ENCODE measurements at places on chromosomes 5 and 9. TPM values are rescaled to one million over a fixed set of nuclear protein-coding genes. Genes with fewer than 3 reads are reported as not detected.

ANKRD18A gene
- total RNA-seq = 0.69 TPM

MEIKIN gene
- not detected for total RNA-seq

LAMC3 gene
- 34.6 TPM for total RNA-seq

FAM169A gene
- 0.49 TPM for total RNA-seq

SHOC1 gene
- total RNA-seq = 0.15 TPM

PAPPA gene
- total RNA-seq = 1.1 TPM

HNRNPH1 gene
- total RNA-seq = 1,930 TPM

SPATA24 gene
- total RNA-seq = 3.0 TPM

PBX3 gene
- 37.6 TPM for total RNA-seq

GRCh38 chr9:22030101-22030598 is 21.0 kb upstream of the CDKN2B start:
- H3K4me1 ChIP-seq = peaks cover 4% of the 10 kb centered on the region
- no peaks in the 10 kb centered on the region for H3K36me3 ChIP-seq
- no peaks in the 10 kb centered on the region for H3K27me3 ChIP-seq
- no peak overlapping the region for H3K4me3 ChIP-seq
- no peak for DNase-seq

- H3K4me3 ChIP-seq = no peak overlapping the region
- H3K4me1 ChIP-seq = no peaks in the 10 kb centered on the region
- H3K36me3 ChIP-seq = no peaks in the 10 kb centered on the region
- H3K27me3 ChIP-seq = no peaks in the 10 kb centered on the region
- H3K27ac ChIP-seq = no peak overlapping the region
- no peak for DNase-seq
Observed at GRCh38 chr5:174665347-174665746, 59.0 kb upstream of the MSX2 start.

DNA sequence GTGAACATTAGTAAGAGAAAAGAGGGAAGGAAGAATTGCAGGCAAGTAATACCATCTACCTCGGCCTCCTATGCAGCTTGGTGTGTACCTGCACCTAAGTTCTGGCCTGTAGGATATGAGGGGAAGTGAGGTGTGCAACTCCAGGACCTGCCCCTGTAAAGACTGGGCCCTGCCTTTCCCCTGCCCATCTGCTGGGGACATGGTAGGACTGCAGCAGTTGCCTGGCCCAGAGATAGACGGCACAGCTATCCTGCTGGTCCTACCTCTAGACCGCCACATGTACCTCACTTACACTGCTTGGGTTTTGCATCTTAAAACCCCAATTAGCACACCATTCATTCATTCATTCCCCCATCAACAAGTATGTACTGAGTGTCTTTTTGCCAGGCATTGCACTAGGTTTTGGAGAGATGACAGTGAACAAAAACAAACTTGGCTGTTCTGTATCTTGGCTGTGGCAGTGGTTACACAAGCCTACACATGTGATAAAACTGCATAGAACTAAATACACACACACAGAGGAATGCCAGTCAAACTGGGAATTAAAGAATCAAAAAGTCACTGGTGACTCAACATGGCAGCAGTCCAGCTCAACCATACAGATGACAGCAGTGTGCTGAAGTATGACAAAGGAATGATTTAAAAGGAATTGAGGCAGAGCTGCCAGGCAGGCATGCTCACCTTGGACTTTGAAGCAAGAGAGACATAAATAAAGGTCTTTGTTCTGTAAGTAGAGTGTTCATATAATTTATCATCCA is 23.3 kb upstream of the MGAT1 start:
- H3K4me3 ChIP-seq = no peak overlapping the region
- peak overlapping the region; percentile 64 for H3K27ac ChIP-seq
- no peaks in the 10 kb centered on the region for H3K27me3 ChIP-seq
- H3K4me1 ChIP-seq = peaks cover 34% of the 10 kb centered on the region

- H3K27me3 ChIP-seq = no peaks in the 10 kb centered on the region
- no peaks in the 10 kb centered on the region for H3K36me3 ChIP-seq
- H3K27ac ChIP-seq = no peak overlapping the region
- no peak overlapping the region for H3K4me3 ChIP-seq
Observed at GRCh38 chr5:44294516-44294915, 94.7 kb downstream of the FGF10 start.

- no peak overlapping the region for H3K4me3 ChIP-seq
- H3K27ac ChIP-seq = no peak overlapping the region
- no peaks in the 10 kb centered on the region for H3K27me3 ChIP-seq
- no peak for DNase-seq
- no peaks in the 10 kb centered on the region for H3K36me3 ChIP-seq
Observed at GRCh38 chr9:38153910-38154291, 84.9 kb upstream of the SHB start.

- H3K27ac ChIP-seq = no peak overlapping the region
- H3K36me3 ChIP-seq = no peaks in the 10 kb centered on the region
- H3K4me1 ChIP-seq = no peaks in the 10 kb centered on the region
- H3K27me3 ChIP-seq = no peaks in the 10 kb centered on the region
- DNase-seq = no peak
- H3K4me3 ChIP-seq = no peak overlapping the region
Observed at GRCh38 chr9:68742333-68742730, 37.3 kb downstream of the PIP5K1B start.

DNA sequence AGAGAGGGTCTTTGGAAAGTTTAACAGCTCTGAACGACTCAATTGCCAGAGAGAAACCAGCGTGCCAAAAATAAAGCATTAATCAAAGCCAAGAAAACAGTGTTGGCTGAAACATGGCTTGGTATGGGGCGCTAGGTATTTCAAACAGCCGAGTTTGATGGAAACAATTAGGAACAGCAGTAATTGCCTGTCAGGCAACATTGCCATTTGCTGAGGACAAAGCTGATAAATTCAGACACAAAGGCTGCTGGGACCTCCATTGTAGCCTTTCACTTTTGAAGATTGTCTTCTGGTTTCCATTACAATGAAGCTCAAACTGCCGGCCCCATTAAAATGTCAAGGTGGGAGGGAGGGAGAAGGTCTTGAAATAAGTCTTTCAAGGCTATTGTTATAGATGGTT is 125.4 kb upstream of the SPDL1 start:
- H3K36me3 ChIP-seq = no peaks in the 10 kb centered on the region
- DNase-seq = no peak
- no peak overlapping the region for H3K27ac ChIP-seq

GRCh38 chr5:41707853-41708603 is 162.2 kb downstream of the OXCT1 start:
- H3K27ac ChIP-seq = no peak overlapping the region
- H3K4me1 ChIP-seq = no peaks in the 10 kb centered on the region
- H3K27me3 ChIP-seq = no peaks in the 10 kb centered on the region
- no peak for DNase-seq

- peaks cover 5% of the 10 kb centered on the region for H3K4me1 ChIP-seq
- peak overlapping the region; percentile 72 for H3K27ac ChIP-seq
- no peak for DNase-seq
- no peaks in the 10 kb centered on the region for H3K27me3 ChIP-seq
Observed at GRCh38 chr9:89536600-89536999, 38.7 kb upstream of the SEMA4D start.

- H3K36me3 ChIP-seq = peaks cover 27% of the 10 kb centered on the region
- H3K27ac ChIP-seq = peak overlapping the region; percentile 23
- DNase-seq = no peak
- H3K4me3 ChIP-seq = no peak overlapping the region
- no peaks in the 10 kb centered on the region for H3K27me3 ChIP-seq
Observed at GRCh38 chr5:151202381-151203139, 21.3 kb downstream of the CCDC69 start.

DNA sequence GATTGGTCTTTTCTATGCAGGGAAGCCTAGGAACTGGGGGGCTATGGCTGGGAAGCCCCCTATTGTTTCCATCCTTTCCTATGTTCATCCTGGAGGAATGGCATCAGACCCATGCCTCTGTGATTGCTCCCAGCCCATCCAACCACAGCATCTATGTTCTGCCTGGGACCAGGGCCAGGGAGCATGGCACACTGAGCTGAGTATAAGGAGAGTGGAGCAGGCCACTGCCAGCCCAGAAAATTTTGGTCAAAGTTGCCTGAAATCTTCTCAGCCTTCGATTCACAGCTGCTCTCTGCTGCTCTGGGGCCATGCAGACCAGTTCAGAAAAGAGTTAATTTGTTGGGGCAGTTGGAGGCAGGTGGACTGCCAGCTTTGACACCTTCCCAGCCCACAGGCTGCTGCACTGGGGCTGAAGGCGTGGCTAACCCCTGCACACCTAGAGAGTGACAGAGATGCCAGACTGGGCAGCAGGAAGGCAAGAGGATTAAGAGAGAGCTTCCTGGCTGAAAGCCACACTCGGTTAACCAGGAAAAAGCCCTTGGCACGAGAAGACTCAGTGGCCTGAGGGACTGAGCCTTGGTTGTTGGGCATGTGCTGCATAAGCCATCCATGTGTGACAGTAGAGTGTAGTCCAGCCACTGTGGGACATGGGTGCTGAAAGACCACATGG is 12.1 kb downstream of the TGFBI start:
- DNase-seq = no peak
- no peaks in the 10 kb centered on the region for H3K27me3 ChIP-seq
- H3K36me3 ChIP-seq = no peaks in the 10 kb centered on the region
- no peak overlapping the region for H3K27ac ChIP-seq
- H3K4me3 ChIP-seq = no peak overlapping the region

DNA sequence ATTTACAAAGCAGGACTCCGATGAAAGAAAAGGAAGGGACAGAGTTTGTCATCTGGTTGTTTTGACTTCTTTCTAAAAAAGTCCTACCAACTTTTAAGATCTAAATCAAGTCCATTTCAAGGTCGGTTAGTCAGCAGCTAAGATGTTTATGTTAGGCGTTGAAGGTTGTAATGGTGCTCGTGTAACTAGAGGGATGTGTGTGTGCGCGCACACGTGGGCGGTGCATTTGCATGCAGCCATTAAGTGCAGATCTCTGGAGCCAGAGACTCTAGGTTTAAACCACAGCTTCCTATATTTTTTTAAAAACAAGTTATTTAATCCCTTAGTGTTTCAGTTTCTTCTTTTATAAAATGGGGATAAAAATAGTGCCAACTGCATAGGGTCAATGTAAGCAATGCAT is 77.0 kb upstream of the SMIM32 start:
- no peak overlapping the region for H3K27ac ChIP-seq
- no peak overlapping the region for H3K4me3 ChIP-seq
- no peaks in the 10 kb centered on the region for H3K36me3 ChIP-seq
- no peaks in the 10 kb centered on the region for H3K27me3 ChIP-seq
- no peak for DNase-seq

GRCh38 chr5:177003649-177004048 is 2.9 kb downstream of the UIMC1 start:
- H3K36me3 ChIP-seq = no peaks in the 10 kb centered on the region
- H3K4me3 ChIP-seq = no peak overlapping the region
- no peak for DNase-seq
- peaks cover 49% of the 10 kb centered on the region for H3K4me1 ChIP-seq
- H3K27me3 ChIP-seq = no peaks in the 10 kb centered on the region
- no peak overlapping the region for H3K27ac ChIP-seq

DNA sequence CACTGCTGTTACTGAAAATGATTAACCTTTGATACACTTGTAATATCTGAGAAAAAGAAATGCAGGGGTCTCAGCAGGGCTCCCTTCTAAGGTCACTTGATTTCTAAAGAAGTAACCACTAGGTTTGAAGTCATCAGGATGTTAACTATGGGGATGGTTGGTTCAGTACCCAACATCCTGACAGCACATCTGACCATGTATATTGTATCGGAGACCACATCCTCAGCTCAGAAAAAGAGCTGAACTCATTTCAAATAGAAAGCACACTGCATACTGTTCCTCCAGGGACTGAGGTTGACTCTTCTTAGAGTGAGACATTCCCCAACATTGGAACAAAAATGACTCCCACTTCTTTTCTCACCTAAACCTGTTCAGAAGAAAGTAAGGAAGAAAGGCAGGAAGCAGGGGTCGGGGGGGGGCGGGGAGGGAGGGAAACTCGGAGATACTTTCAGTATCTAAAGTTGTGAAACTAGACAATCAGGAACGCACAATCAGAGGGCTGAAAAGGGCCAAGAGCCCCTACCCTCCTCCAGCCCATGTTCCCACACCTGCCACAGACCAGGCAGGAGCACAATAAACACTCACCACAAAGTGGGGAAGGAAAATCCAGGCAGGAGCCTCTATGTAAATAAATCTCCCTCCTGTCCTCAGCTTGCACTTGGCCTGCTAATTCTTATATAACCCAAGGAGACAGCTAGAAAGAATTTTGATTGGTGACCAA is 730 bp upstream of the GZMA start:
- no peak overlapping the region for H3K4me3 ChIP-seq
- H3K36me3 ChIP-seq = no peaks in the 10 kb centered on the region
- H3K27me3 ChIP-seq = no peaks in the 10 kb centered on the region
- no peaks in the 10 kb centered on the region for H3K4me1 ChIP-seq
- DNase-seq = no peak
- H3K27ac ChIP-seq = no peak overlapping the region

- no peak for DNase-seq
- H3K4me3 ChIP-seq = no peak overlapping the region
- no peaks in the 10 kb centered on the region for H3K4me1 ChIP-seq
- no peaks in the 10 kb centered on the region for H3K36me3 ChIP-seq
Observed at GRCh38 chr9:76758476-76758875, 5.8 kb upstream of the PCA3 start.

- no peak for DNase-seq
- no peaks in the 10 kb centered on the region for H3K27me3 ChIP-seq
Observed at GRCh38 chr5:90398726-90399125, 10.8 kb downstream of the CETN3 start.

DNA sequence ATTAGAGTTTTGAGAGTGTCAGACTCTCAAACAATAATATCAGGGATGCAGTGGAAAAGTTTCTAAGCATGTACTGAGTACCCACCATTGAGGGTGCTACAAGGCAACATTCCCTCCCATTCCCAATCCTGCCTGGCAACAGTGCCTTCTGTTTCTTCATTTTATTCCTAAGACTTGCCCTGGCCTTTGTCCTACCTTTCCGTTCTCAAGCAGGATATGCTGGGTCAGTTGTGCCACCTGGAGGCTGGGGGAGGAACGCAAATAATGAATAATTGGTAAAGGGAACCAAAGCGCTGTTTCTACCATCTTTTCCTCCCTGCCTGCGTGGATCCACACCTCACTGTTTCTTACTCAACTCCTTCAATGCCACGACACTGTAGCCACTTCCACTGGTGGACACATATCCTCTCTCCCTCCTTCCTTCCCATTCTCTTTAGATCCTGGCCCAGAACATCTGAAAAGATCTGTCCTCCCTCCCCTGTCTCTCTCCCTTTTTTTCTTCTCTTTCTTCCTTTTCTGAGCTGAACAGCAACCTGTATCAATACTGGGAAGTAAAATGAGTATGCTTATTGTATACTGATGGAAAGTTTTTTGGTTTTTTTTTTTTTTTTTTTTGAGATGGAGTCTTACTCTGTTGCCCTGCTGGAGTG is 149.5 kb downstream of the C9orf152 start:
- peaks cover 6% of the 10 kb centered on the region for H3K4me1 ChIP-seq
- H3K4me3 ChIP-seq = no peak overlapping the region
- no peak overlapping the region for H3K27ac ChIP-seq
